ENCODE measurements at places on chromosomes 6 and 20.

DNA sequence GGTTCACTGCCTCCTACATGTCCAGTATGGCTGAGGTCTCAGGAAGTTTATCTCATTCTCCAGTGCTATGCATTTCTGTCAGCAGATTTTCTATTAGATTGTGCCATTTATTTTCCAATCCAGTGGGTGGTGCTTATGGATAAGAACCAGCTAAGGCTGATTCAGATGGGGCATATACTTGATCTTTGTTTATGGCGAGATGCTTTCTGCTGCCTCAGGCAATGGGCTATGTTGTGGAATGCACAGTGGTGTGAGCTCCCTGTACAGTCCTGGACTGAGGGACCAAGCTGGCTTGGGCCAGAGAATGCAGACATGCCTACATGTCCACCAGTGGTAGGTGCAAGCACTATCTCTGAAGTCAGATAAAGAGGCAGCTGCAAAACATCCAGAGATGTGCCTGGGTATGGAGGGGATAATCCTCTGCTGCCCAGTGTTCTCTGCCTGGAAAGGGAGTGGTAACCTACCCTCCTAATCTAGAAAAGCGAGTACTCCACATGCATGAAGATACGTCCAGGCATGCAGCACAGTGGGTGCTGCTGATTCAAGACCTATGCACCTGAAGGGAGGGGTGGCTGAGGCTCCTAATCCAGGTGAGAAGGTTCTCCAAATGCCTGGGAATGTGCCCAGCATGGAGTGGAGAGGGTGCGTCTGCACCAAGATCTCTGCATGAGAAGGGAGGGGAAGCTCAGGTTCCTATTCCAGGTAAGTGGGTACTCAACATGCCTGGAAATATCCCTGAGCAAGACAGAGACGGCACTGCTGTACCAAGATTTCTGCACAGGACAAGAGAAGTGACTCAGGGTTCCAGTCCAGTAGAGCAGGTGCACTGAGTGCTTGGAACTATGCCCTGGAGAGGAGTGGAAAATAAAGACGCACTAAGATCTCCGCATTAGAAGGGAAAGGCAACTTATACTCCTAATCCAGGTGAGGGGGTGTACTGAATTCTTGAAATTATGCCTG lies 9.4 kb downstream of the CST4 start:
- no peak for DNase-seq

DNA sequence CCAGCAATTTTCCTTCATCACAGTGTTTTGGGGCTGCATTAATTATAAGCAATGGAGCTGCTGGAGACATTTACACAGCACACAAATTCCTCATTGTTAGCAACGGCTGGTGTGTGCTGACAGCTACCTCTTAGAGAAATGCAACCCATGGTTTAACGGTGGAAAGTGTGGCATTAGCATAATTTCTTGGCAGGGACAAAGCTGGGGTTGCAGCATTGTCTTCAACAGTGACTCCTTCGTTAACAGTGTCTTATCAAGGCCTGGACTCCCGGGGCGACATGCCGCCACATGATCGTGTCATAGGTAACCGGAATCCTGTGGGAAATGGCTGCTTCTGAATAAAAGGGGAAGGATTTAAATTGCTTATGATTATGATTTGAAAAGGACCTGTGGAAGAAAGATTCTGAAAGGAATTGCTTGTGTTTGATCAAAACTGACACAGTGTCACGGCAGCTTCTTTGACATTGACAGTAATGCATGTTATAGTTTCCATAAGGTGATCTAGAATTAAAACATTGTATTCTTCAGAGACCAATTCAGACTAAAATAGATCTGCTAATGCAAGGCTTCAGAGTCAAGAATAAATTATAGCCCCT lies 128.0 kb downstream of the UST start:
- peak; percentile 33 for DNase-seq

- DNase-seq, result no peak
Observed at GRCh38 chr6:116422238-116422637, 38.9 kb upstream of the CALHM6 start.

- peak; percentile 85 for DNase-seq
Observed at GRCh38 chr20:4973330-4974097, 27.8 kb downstream of the SLC23A2 start.

GRCh38 chr6:71474942-71475341 lies 186.3 kb downstream of the OGFRL1 start:
- DNase-seq, result no peak

DNA sequence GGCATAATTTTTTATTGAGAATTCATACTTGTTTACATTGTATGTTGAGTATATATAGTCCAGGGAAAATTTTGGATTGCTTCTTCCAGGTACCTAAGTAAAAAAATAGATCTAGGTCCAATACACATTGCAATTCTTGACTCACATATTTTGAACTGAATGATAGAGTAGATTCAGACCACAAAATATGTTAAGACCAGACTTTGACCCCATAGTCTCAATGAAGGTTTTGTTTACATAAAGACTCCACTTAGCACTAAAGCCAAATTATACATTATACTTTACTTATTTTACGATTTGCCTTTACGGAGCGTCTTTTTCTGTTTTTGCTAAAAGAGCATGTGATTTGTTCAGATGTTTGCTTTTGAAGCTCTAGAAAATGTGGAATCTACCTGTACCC lies 144.1 kb upstream of the PTCHD4 start:
- no peak for DNase-seq

DNA sequence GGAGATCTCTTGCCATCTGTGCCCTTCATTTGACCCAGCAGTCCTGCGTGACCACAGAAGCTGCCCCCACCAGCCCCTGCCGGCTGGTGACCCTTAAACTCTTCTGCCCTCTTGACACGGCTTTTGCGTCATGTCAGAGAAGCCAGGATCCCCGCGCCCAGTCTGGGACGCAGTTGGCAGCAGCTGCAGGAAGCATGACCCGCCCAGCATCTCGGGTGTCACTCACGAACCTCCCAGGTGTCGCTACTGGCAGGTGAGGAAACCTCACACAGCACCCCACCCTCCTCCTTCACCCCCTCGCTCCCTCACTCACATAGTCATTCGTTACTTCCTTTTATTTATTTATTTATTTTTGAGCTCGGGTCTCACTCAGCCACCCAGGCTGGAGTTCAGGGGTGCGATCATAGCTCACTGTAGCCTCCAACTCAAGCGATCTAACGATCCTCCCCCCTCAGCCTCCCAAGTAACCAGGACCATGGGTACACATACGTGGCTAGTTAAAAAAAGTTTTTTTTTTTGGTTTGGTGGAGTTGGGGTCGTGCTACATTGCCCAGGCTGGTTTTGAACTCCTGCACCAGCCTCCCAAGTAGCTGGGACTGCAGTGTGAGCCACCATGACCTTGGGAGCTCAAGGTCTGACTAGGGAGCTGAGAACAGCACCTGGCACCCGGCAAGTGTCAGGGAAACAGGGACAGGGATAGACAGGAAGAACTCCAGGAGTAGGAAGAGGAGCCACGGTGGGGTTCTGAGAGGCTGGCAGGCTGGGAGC lies 14.1 kb upstream of the SPDEF start:
- no peak for DNase-seq
